Keratinocyte (primary cell): ENCODE measurements at places on chromosomes 7 and 10. TPM values are rescaled to one million over a fixed set of nuclear protein-coding genes. Genes with fewer than 3 reads are reported as not detected.

GRCh38 chr10:127259347-127259746, 63.0 kb upstream of the INSYN2A start:
- no peak for DNase-seq

DNA sequence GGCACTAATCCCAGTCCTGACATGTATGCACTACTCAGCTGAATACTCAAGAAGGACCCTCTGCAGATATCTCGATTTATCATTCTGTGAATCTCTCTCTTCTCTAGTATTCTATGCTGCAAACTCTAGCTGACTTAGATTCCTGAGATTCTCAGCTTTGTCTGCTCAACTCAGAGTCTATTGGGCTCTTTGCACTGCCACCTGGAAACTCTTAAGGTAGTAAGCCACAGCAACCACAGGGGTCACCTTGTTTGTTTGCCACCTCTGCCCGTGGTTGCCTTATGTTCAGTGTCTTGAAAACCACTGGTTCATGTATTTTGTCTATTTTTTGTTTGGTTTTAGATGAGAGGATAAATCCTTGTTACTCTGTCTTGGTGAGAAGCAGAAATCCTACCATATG, 72.9 kb downstream of the SP8 start:
- no peak for DNase-seq

DNA sequence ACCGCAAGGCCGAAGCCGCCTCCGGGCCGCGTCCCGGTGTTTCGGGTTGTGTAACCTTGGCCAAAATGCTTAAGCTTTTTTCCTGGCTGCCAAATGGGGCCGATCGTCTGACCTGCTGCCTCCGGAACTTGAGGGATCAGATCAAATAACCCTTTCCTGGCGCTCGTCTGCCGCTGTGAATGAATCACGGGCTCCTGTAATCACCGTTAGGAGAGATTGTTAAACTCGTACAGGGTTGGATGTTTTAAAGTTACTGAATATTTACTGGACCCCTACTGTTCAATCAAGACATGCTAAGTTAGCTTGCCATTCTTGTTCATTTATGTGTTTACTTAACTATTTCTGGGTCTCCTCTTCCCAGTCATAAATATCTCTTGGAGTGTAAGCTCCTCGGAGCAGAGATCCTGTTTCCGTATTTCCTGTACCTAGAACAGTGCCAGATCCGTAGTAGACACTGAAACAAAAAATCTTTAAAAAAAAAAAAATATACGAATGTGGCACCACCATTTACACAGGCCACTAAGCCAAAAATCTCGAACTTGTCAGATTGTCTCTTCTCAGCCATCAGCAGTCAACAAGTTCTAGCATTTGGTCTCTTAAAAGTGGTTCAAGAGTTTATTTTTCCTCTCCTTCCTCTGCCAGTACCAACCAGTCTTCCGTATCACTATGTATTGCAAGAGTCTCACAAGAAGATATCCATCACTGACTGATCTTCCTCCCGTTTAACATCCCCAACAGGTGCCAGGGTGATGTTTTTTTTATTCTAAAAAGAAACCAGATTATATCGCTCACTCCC, 650 bp upstream of the TM9SF3 start:
- DNase-seq = no peak

- peak; percentile 91 for DNase-seq
Observed at GRCh38 chr7:134669845-134670373, 23.3 kb downstream of the BPGM start.

DNA sequence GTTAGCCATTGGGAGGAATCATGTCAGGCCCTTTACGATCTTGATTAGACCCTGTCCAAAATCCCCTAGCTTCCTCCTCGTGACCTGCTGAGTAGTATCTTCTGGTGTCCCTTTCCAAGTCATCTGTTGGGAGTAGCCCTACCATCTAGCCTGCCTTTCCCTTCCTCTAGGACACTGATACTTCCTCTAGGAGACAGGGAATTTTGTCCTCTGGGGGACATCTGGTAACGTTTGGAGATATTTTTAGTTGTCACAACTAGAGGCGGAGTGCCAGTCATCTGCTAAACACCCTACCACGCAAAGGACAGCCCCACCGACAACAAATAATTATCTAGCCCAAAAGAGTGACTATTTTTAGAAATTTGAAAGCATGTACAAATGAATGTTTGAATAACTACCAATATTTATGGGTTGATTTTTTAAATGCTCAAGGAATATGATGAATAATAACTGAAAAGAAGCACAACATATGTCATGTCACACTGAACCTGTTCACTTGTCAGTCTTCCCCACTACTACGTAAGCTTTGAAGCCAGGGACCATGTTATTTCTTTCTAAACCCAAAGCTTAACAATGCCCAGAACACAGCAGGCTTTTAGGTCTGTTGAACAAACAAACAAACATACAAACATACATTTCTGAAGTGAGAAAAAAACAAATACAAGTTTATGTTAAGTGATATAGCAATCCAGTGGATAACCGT, 105.9 kb downstream of the ARHGAP12 start:
- no peak for DNase-seq

DNA sequence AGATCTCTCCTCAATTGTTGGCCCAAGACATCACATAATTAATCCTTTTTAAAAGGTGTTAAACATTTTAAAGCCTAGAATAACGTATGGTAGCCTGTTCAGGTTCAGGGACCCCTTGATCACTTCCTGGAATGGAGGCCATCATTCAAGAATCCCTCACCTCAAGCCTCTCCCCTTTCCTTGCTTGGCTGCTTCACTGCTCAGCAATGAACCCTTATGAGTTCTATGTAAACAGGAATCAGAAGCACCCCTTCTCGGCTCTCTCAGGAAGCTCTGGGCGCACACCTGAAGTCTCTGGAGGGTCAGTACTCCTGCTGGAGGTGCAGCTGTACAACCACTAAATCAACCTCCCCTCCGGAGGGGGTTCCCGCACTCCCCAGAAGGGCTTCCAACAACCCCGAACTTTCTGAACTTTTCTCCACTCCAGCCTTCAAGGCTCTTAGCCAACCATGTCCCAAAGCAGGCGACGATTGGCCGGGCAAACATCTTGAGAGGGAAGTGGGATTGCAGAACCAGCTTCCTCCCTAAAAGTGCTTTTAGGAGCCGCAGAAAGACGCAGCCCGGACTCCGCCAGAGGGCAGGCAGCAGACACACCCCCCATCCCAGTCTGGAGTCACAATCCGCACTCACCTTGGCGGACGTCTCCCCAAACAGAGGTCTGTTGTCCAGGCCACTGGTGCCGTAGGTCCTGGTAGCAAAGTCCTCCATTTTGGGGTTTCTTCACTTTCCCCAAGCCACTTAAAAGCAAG, 562 bp downstream of the TMEM243 start:
- DNase-seq = no peak

DNA sequence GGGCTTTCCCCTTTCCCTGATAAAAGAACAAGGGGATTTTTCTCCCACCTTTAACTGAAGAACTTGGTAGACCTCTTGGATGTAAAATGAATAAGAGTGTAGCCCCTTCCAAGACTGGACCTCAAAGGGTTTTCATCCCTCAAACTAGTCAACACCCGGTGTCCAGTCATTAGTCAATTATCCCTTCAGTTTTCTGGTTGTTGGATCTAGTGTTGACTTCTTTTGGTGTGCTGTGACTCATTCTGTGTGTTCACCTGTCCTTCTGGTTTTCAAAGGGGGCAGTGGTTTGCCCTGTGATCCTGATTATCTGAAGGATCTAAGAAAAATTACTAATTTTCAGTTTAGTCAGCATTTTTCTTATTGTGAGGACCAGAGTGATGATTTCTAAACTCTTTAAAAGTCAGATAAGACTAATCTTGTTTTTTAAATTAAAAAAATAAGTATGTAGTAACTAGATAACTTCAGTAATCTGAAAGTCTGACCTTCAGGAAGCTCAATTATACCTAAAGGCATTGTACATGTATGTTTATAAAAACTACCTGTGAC, 583.5 kb downstream of the CNTNAP2 start:
- no peak for DNase-seq

GRCh38 chr10:98404571-98405359, 10.2 kb downstream of the PYROXD2 start:
- no peak for DNase-seq

- DNase-seq = no peak
Observed at GRCh38 chr10:92187101-92187500, 103.8 kb downstream of the CPEB3 start.

GRCh38 chr7:117322741-117323304, at the start of gene WNT2:
WNT2 (minus strand) TSS chr7:117323058; CDS start chr7:117322989, 69 bp downstream.
- no peak for DNase-seq

DNA sequence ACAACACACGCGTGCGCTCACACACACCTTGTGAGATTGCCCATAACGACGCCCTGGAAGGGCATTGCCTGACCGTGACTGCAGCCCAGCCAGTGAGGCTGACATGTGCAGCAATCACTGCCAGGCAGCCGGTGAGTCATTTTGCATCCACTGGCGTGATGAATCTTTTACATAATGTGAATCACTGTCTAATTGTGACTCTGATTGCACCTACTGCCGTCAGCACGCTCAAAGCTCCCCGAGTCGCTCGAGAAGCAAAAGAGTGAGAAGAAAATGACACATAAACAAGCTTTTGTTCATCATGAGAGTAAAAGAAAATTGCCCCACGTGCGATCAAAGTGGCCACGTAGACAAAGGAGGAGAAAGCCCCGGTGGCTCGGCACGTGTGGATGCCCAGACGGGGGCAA, 117.4 kb upstream of the PFKP start:
- DNase-seq = no peak

GRCh38 chr10:95391164-95391563, 100.4 kb upstream of the PDLIM1 start:
- DNase-seq = no peak

DNA sequence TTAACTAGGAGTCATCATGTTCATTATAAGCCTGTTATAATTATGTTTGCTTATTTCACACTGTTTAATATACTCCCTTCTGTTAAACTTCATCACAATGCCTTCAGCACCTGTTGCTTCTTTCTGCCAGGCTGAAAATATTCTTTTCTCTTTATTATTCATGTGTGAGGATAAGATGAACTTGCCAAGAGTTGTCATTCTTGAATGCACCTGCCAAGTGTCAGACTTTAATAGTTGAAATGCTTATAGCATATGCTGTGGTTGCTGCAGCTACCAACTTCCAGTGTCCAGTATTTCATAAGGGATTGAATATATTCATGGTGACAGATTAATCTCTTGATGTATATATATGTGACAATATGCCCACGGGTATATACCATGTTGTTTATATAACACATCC, 339.2 kb upstream of the MEOX2 start:
- no peak for DNase-seq

DNA sequence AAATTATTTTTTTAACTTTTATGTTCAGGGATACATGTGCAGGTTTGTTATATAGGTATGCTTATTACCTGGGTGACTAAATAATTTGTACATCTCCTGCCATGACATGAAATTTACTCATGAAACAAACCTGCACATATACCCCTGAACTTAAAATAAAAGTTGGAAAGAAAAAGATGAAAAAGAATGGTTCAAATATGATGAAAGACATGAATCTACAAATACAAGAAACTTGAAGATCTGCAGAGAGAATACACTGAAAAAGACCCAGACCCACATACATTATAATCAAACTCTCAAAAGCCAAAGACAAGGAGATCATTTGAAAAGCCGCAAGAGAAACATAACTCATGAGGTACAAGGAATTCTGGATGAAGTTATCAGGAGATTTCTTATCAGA, 70.2 kb downstream of the AKR1C4 start:
- no peak for DNase-seq

DNA sequence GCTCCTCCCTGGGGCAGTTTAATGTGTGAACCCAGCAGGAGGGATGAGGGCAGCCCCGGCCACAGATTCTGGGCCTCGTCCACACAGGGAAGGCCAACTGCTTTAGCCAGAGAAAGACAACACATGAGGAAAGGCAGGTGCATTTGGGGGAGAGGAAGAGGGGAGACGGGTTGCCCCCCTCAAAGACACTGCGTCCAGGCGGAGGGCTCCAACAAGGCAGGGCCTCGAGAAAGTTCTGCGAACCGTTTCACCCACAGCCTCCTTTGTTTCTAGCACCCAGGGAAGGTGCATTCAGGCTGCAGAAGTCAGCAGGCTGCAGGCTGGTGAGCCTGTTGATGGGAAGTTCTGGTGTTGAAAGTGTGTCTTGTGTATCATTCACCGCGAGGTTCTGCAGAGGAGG, 10.1 kb downstream of the FOXL3 start:
- DNase-seq = no peak

DNA sequence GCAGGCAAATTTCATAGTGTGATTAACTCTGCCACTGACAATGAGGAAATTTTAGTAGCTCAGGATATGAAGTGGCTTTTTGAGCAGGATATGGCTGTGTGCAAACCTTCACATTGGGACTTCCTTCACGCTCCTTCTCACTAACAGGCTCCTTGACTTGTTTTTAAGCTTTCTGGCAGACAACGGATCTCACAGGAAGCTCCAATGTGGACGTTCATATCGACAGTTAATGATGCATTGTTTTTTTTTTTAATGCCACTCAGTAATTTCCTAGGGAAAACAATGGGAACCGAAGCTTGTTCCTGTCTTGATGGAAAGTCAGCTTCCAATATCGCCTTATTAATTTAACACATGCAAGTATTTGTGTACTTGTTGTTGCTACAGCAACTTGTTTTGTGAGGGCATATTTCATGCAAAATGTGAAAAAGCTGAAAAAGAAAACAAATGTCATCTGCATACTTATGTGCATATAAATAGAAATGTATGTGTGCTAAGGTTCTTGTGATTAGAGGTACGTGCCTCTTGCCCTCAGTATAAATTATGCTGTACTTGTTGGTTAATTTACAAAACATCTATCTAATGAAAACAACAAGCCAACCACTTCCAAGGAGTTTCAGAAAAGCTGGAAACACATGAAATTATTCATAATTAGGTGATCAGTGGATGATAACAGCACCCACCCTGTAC, 84.7 kb downstream of the NRP1 start:
- no peak for DNase-seq

DNA sequence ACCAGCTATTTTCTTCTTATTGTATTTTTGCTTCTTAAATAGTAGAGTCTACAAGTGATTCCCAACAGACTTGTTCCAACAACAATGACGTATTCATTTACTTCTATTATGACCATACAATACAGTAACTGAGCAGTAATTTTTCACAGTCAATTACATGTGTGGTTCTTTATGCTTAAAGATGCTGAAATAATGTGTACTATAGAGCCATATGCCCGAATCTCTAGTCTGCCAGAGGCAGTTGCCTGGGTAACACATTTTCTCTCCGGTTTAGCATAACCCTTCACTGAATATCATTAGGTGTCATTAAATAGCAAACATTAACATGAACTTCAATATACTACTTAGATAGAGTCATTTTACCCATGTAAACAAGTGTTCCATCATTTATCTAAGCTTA, 75.0 kb downstream of the SLC25A13 start:
- DNase-seq = no peak

GRCh38 chr7:1040790-1041189, 3.6 kb upstream of the GPR146 start:
- DNase-seq = no peak

- no peak for DNase-seq
Observed at GRCh38 chr10:20898866-20899535, 1.9 kb upstream of the NEBL start.

GRCh38 chr10:6563075-6563474, 17.0 kb downstream of the PRKCQ start:
- DNase-seq = no peak

Gene ITGB8
- polyA plus RNA-seq = 8.3 to 14.3 TPM (median 10.9 TPM) in 3 replicates

Gene FXYD4
- not detected in 3 replicates for polyA plus RNA-seq

Gene ZNF467
- polyA plus RNA-seq = 0.31 to 0.93 TPM (median 0.52 TPM) in 3 replicates

Gene NKX1-2
- 0.89 to 3.6 TPM (median 1.9 TPM) in 3 replicates for polyA plus RNA-seq

Gene WEE2
- polyA plus RNA-seq = not detected in 3 replicates

Gene OR6V1
- polyA plus RNA-seq = not detected in 3 replicates

Gene CEP55
- 3.2 to 25.4 TPM (median 17.7 TPM) in 3 replicates for polyA plus RNA-seq

Gene CPED1
- 0.62 to 1.1 TPM (median 0.72 TPM) in 3 replicates for polyA plus RNA-seq
